WTC11 (cell line): ENCODE measurements at places on chromosomes 5 and 9.

GRCh38 chr5:41869151-41869723 lies 988 bp downstream of the OXCT1 start:
- peak; percentile 55 for DNase-seq

DNA sequence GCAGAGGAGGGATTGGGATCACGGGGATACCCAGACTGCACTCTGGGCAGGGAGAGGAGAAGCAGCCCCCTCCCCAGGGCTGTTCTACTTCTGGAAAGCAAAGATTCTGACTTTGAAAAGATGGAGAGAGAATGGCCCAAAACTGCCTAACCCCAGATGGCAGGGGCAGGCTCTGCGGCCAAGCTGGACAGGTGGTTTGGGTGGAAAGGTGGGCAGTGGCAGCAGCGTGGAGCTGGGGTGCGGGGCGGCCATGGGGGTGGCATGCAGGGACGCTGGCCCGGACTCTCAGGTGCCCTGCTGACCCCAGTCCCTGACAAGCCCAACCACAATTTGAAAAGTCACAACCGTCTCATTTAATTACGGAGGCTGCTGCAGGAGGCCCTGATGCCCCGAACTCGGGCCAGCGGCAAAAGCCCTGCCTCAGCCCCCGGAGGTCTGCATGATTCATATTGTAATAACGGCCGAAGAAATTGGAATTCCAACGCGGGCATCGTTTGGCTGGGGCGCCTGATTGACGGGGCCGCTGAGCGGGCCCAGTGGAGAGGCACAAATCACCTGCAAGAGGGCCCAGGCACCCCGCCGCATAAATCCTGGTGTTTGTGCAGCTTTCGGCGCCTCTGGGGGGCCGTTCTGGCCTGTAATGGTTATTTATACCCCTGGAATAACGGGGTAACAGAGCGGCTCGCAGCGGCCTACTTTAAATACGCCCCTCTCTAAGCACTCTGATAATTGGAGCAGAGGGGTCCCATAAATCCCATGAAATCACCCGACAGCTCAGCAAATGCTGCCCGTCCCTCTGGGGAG lies 41.8 kb upstream of the FCN2 start:
- no peak for DNase-seq

GRCh38 chr9:27627188-27627564 lies 53.9 kb upstream of the C9orf72 start:
- DNase-seq, result no peak

DNA sequence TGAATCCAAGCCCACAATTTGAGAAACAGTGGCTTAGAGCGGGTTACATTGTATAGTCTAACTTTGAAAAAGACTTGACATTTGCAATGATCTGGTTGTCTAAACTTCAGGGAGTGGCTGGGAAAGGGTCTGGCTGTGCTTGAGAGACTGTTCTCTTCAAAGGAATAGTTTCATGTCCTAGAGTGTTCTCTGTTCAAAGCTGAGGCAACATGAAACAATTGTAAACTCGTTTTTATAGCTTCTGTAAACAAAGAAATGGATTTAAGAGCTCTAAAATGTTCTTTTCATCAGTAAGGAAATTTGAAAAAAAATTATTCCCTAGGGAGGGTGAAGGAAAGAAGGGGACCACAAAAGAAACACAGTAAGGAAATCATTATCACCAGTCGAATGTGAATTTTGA lies 41.6 kb downstream of the FOCAD start:
- DNase-seq, result no peak

- no peak for DNase-seq
Observed at GRCh38 chr9:4148751-4149150, 151.1 kb downstream of the GLIS3 start.

DNA sequence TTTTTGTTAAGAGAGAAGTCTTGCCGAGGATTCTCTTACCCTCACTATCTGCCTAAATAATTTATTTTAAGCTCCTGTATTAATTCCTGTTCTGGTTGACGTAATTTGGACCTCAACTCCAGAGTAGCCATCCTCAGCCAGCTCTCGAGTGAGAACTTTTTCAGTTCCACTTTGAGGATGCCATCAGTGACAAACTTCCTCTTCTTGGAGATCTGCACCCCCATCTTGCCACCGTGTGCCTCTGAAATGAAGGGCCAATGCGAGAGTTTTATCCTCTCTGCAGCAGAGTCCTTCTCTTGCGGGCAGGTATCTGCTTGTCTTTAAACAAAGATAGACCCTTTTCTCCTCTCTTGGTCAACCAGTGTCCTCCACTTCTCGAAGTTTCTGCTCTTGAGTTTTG lies 19.5 kb upstream of the TMEM174 start:
- no peak for DNase-seq

DNA sequence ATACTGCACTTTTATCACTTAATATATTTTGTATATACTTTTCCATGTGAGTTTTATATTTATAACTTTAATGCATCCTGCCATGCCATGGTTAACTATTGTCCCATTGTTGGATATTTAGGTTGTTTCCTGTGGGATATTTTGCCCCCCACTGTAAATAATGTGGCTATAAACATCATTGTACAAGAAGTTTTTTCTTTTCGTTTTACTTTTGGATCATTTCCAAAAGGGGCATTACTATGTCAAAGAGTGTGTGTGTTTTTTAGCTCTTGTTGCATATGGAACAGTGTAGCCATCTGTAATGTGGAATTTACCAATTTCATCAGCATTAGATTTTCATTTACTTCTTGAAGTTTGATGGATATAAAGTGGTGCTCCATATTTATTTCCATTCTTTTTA lies 13.3 kb downstream of the ITGA2 start:
- DNase-seq, result no peak

- DNase-seq, result no peak
Observed at GRCh38 chr5:31768784-31769183, 129.9 kb downstream of the PDZD2 start.

GRCh38 chr5:110916381-110917049 lies 155.0 kb upstream of the TSLP start:
- DNase-seq, result no peak

GRCh38 chr5:15522187-15522520 lies 22.2 kb downstream of the FBXL7 start:
- no peak for DNase-seq

DNA sequence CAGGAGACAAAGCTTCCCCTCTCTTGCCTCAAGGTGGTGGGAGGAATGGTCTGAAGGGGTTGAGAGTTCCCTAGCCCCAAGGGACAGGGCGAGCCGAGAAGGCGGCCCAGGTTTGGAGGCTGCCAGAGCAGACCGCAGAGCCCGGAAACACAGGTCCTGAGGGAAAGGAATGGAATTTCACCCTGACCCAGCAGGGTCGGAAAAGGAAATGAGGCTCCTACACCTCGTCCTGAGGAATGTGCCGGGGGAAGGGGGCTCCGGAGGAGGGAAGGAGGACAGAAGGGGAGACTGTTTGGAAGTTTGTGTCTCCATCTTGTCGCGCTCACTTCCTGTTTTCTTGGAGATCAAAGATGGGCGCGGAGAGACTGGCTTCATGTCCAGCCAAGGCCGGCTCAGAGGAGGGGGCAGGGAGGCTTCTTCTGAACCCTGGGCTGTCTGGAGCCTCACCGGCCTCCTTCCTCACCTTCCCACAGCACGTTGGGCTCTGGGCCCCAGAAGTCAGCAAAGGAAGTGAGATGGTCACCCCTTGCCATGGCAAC lies 9.6 kb downstream of the ENG start:
- DNase-seq, result peak; percentile 40

GRCh38 chr9:133261753-133262120 lies 13.3 kb downstream of the ABO start:
- DNase-seq, result no peak

- no peak for DNase-seq
Observed at GRCh38 chr9:124260769-124261603, 3.2 kb downstream of the NEK6 start.
